ENCODE measurements at places on chromosomes 12 and 14. TPM values are rescaled to one million over a fixed set of nuclear protein-coding genes. Genes with fewer than 3 reads are reported as not detected.

CDCA3 gene
- total RNA-seq: 143 TPM

TEX22 gene
- total RNA-seq: 0.11 TPM

PMCH gene
- total RNA-seq: not detected

HOXC10 gene
- total RNA-seq: 3.2 TPM

TCL1B gene
- total RNA-seq: not detected

IFNG-AS1 gene
- total RNA-seq: not detected

GPR68 gene
- not detected for total RNA-seq

RIC8B gene
- total RNA-seq: 14.0 TPM

KRT73 gene
- not detected for total RNA-seq

APAF1 gene
- total RNA-seq: 25.4 TPM

Measured in SJSA1 (cell line).